ENCODE measurements at places on chromosomes 7 and 10.

- no peak for DNase-seq
These were observed 13.2 kb upstream of the NPS start for GRCh38 chr10:127535802-127536515.

GRCh38 chr7:31828520-31828919 lies 141.5 kb downstream of the PPP1R17 start:
- no peak for DNase-seq

DNA sequence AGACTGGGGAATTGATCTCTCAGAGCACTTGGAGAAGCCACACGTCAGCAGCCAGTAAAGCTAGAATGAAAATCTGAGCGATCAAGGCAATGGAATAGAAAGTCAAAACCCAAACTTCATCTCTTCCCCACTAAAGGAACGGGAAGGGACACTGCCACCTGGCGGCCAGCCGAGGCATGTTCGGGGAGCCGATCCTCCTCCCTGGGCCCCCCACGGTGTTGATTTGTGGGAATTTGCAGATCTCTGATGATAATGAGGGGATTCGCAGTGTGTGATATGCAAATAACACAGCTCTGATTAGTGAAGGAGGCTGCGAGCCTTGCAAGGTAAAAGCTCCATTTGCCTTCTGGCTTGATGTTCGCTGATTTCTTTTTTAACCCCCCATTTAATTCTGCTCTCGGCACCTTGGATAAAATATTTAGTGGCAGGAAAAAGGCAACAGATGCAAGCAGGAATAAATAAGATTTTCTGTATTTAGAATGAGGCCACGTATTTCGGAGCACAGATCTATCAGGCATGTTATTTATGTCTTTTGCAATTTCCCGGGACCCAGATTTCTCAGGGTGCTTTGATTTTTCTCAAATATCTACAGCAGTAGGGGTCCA lies 258.6 kb downstream of the PAXIP1 start:
- DNase-seq: no peak

- peak; percentile 72 for DNase-seq
These were observed 60.9 kb downstream of the CALML3 start for GRCh38 chr10:5585517-5586206.

- no peak for DNase-seq
These were observed 467.4 kb downstream of the TYW1 start for GRCh38 chr7:67463983-67464382.

DNA sequence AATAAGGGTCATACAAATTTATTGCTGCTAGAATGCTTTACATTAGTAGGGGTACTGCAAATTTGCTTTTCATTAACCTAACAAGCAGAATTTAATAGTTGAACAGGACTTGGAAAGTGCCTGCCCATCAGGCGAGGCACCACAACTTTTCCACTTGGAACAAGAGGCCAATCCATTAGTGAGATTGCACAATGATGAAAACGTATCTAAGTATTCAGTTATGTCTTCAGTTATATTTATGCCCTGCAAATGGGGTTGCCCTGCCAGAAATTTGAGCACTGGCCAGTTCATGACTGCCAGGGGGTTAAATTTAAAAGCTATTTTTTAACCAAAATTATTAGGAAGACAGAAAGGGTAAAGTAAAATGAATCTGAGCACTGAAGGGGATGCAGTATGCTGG lies 111.1 kb upstream of the PALS2 start:
- no peak for DNase-seq

- DNase-seq: no peak
These were observed 162.6 kb downstream of the KLF6 start for GRCh38 chr10:3622427-3622826.

DNA sequence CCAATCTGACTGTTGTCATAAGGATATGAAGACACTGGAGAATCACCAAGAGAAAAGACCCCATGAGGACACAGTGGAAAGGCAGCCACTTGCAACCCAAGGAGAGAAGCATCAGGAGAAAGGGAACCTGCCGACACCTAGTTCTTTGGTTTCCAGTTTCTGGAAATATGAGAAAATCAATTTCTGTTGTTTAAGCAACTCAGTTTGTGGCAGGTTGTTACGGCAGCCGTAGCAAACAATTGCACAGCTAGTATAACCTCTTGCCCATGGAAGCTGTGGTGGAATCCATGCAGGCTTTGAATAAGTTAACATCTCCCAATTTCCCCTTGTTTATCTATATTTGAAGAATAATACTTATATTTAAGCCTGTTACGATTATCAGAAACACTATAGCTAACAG lies 1103.0 kb upstream of the PHF14 start:
- DNase-seq: no peak

DNA sequence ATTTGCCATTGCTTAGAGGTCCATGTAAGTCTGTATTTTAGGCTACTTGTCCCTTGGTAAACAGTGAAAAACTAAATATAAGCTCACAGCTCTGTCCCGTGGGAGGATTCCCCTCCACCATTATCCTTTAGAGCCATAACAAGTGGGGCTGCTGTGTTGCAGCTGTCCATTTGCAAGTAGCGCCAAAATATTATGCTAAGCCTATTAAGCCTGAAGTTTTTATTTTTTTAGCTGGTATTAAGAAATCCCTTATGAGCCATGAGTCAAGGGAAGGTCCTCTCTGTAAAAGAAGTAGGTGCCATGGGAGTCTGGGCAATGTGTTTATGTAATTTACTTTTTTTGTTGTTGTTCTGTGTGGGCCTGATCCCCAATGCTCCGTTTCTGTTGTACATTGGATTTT lies 183.9 kb downstream of the THSD7A start:
- no peak for DNase-seq

GRCh38 chr10:12638103-12638502 lies 288.8 kb downstream of the CAMK1D start:
- DNase-seq: peak; percentile 37

DNA sequence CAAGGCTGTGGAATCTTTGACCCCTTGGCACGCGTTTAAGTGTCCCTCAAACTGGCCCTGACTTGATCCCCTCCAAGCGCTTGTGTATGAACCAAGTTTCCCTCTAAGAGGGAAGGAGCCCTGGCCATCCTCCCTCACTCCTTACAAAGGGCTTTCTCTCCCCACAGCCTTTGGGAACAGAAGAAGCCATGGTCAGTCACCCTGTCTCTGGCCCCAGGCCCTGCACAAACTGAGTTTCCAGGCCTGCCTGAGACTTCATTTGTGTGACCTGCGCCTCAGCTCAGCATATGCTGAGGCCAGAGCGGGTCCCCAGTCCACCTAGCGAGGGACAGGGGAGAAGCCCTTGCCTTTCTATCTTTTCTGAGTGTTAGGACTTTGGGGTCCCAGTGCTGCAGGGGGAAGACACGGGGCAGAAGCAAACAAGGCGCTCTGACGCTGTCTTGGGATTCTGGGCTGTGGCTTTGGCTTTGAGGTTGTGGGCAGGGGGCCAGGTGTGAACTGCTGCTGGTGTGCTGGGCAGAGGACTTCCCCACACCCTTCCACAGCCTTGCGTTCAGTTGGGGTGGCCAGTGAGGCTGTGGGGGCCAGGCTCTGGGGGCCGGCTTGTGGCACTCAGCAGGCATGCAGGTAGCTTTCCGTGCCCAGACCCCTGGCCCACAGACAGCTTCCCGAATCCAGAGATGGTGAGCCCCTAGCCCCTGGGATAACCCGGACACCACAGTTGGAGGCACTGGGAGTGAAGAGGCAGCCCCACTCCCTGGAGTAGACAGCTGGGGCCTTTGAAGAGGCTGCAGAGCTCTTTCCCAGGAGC lies 1.5 kb downstream of the RET start:
- DNase-seq: no peak

GRCh38 chr7:129258649-129259389 lies 34.0 kb downstream of the AHCYL2 start:
- DNase-seq: peak; percentile 10

DNA sequence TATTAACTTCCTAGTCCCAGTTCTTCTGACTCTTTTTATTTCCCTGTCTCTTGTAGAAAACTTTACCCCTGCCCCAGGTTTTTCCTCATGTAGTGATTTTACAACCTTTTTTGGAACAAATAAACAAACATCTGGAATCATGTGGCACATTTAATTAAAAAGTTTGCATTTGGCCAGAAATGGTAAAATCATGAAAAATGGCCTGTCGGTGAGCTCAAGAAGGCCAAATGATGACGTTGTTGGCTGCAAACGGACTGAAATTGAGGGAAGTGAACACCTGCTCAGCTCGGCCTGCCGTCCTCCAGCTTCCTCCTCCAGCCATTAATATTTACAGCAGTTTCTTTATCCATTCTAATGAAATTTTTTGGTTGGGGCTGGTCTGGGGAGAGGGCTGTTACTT lies 902.8 kb downstream of the LRMDA start:
- no peak for DNase-seq

- no peak for DNase-seq
These were observed 77.9 kb downstream of the CCDC71L start for GRCh38 chr7:106583100-106583499.

GRCh38 chr7:65295409-65295808 lies 78.2 kb upstream of the ZNF92 start:
- DNase-seq: no peak

- no peak for DNase-seq
These were observed 71.7 kb downstream of the BMPR1A start for GRCh38 chr10:86828145-86828544.

GRCh38 chr7:17489961-17490360 lies 191.5 kb downstream of the AHR start:
- no peak for DNase-seq

DNA sequence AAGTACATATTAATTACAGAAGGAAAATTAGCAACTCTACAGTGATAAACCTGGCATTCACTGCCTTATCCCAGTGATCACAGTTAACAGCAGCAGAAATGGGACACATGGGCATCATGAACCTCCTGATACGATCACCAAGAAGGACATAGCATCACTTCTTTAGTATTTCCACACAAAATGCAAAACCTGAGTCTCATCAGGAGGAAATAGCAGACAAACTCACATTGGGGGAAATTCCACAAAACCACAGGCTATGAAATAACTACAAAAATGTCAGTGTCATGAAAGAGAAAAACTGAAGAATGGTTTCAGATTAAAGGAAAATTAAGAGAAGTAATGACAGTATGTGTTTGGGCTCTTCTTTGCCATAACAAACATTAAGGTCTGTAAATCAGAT lies 12.0 kb upstream of the PURB start:
- DNase-seq: no peak

GRCh38 chr7:20095436-20095835 lies 121.7 kb downstream of the MACC1 start:
- no peak for DNase-seq

DNA sequence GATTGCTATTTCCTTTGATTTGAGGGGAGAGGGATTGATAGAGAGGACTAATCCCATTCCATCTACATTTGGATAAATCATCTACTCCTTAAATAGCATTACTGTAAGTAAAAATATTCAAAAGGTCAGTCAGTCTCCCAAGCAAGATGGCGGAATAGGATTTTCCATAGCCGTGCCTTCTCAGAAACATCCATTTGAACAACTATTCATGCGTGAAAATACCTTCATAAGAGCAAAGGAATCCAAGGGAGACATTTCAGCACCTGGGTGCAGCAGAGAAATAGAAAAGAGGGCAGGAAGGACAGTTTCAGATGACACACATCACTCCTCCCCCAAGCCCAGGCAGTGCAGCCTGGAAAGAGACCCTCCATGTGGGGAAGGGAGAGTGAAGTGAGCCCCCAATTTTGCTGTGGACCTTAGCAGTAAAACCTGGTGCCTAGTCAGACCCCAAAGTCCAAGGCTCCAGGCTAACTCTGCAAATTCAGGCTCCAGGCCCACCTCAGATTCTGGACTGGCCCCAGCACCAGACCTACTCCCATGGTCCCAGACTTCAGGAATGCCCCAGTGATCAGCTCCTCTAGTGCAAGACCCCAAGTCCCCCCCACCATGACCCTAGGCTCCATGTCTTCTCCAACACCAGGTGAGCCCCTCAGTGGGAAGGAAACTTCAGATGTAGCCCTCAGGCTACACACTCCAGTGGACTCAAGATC lies 104.3 kb upstream of the LANCL2 start:
- DNase-seq: no peak

DNA sequence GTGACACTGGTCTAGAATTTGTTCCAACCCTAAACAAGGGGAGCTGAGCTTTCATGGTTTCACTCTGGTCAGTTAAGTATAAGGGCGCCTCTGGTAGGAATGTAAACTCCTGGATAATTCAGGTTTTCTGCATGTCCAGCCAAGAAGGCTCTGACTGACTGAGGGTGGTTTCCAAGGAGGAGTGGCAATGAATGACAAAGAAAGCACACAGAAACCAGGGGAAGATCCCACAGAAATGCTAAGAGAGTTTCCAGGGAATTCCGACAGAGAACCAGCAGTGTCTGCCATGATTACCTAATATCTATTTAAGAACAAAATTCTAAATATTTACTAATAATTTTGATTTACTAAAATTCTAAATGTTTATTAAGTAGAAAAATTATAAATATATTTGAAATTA lies 27.3 kb upstream of the NRG3 start:
- no peak for DNase-seq

DNA sequence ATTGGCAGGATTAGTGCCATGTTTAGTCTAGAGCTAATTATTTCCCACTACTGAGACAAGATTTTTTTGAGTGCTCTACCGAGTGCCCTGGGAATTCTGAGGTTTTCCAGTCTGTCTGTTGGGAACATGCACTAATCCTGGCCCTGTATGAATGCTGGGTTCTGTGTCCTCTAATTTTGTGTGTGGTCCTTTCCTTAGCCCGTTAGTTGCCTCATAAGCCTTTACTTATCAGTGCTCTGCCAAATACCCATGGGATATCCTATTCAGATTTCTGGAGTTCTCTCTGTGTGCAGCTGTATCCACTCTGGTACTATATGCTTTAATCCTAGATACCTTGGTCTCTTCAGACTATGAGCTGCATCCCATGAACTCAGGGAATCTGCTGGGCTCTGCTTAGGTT lies 13.1 kb downstream of the CSGALNACT2 start:
- no peak for DNase-seq

GRCh38 chr10:121069061-121069850 lies 218.1 kb downstream of the WDR11 start:
- DNase-seq: no peak

DNA sequence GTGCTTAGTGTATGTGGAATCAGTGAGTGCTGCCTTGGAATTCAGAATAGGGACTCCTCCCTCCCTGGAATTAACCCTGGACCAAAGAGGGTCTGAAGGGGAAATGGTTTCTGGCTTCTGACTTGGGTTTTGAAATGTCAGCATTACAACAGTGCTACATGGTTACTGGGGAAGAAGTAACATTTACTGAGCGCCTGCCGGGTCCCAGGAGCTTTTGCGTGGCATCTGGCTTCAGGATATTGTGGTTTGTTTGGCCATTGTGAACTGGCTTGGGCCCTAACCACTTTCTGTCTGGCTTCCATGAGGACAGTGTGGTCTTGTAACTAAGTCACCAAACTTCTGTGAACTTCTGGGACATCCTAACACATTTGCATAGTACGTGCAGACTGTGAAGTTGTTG lies 21.3 kb downstream of the TSPAN15 start:
- DNase-seq: no peak

DNA sequence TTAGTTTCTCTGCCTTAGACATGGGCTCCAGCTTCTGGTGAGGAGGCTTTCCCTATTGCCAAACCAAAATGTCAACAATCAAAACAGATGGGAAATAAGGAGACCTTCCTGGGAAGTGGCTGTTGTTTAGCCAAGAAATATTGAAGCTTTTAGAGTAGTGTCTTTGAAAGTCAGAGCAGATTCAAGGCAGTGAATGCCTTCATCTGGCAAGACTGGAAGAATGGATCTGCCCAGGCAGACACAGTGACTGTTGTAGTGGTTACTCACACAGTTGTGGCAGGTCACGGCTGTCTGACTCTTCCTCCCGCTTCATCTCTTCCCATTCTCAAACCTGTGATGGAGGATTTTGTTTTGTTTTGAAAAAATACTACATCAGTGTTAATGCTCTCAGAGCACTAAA lies 154.1 kb upstream of the ADO start:
- DNase-seq: no peak

- DNase-seq: peak; percentile 44
These were observed 285.1 kb downstream of the CCSER2 start for GRCh38 chr10:84613336-84614021.

GRCh38 chr10:50528206-50528605 lies 95.5 kb downstream of the SGMS1 start:
- DNase-seq: no peak
